CD8-positive, alpha-beta memory T cell (primary cell): ENCODE measurements at places on chromosomes 1 and 21.

GRCh38 chr1:220426989-220427388 is 100.9 kb upstream of the MARK1 start:
- no peak for DNase-seq

DNA sequence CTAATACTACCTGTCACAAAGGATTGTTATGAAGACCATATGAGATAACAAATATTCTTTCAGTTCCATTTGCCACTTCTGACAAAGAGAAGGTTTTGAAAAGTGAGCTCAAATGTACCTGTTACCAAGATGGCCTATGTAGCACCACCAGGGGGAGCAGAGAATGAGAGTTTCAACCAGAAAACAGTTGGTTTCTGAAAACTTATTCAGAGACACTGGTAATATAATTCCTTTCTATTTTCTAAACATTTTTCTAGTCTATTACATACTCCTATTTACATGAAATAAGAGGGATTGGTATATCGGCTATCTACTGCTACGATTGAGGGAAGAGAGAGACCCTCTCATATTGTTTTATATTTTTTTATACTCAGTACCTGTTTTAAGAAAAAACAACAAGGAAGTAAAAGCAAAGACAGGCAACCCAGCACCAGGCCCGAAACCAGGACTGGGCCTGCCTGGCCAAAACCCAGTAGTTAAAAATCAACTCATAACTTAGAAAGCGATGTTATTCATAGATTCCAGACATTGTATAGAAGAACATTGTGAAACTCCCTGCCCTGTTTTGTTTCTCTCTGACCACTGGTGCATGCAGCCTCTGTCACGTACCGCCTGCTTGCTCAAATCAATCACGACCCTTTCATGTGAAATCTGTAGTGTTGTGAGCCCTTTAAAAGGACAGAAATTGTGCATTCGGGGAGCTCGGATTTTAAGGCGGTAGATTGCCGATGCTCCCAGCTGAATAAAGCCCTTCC is 48.3 kb downstream of the IL23R start:
- peak; percentile 18 for DNase-seq

GRCh38 chr1:147243228-147243685 is 773 bp downstream of the CHD1L start:
- no peak for DNase-seq

- no peak for DNase-seq
Measured at GRCh38 chr1:156615946-156616345, 3.3 kb upstream of the HAPLN2 start.

DNA sequence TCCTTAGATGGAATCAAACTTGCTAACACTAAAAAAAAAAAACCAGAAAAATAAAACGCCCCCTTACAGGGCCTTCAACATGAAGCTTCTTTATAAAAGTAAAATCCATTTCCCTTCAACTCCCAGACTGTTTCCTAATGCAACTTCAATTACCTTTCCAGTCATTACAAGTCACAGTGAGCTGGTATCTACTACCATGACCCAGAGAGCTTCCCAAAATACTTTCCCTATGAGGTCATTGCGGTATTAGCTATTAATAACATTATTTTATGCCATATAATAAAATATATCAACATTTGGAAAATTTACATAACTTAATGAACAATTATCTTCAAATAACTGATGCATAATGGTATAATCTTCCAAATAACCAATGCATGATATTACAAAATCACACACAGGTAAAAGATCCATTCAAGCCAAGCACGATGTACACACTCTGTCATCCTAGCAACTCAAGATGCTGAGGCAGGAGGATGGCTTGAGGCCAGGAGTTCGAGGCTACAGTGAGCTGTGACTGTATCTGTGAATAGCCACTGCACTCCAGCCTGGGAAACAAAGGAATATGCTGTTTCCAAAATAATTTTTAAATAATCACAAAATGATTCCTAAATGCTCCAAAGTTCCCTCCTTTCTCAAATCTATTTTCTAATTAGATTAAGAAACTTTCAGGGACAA is 24.1 kb downstream of the EIF4G3 start:
- no peak for DNase-seq

DNA sequence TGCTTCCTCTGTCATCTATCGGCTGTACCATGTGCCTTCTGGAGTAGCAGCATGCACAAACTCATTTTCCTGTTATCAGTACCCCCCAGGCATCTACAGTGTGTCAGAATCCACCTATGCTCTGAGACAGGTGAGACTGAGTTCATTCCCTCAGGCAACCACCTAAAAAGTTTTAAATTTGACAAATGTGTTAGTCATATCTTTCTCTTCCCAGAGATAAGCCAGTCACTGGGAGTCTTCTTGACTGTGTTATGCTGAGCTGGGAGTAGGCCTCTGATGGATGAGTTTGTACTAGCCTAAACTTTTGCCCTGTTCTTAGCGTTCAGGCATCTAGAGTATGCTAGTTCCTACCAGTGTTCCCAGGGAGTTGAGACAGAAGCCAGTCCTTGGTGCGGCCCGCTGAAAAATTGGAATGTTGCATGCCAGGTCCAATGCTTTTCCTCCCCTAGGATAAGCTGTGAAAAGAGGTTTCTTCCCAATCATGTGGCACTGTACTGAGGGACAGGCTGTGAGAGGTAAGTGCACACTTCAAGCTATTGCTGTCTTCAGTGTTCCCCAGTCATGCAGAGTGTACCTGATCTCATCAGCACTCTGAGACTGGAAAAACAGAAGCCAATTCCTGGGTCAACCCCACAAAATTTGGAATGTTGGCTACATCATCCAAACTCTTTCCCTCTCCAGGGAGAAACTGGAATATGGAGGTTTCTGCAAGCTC is 1202.3 kb downstream of the NCAM2 start:
- DNase-seq = no peak

DNA sequence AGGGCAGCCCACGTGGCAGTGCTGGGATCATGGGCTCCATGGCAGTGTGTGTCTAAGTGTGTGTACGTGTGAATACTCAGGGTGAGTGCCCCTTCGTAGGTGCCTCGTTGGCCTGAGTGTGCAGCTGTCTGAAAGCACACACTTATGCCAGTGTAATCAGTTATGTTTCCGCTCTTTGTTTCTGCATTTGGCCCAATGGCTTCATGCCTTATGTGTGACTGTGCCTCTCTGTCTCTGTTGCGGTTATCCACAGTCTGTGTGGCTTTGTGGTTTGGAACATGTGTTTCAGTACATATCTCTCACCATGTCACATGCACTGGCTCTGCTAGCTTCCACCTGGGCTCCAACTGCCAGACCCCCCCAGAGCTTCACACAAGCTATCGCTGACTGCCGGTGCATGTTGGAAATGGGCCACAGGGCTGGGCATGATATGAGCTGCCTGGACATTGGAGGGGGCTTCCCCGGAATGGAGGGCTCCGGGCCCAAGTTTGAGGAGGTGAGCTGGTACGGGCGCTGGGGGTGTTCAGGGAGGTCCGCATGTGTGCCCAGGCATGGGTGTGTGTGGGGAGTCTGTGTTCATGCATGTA is 70.3 kb upstream of the TINAGL1 start:
- DNase-seq = no peak

GRCh38 chr1:29172415-29172939 is 9.2 kb downstream of the SRSF4 start:
- no peak for DNase-seq

GRCh38 chr1:45026446-45026845 is 14.4 kb downstream of the UROD start:
- DNase-seq = no peak

GRCh38 chr21:27359141-27359540 is 392.3 kb upstream of the ADAMTS5 start:
- no peak for DNase-seq

- DNase-seq = no peak
Measured at GRCh38 chr1:47839433-47839760, 157.8 kb downstream of the TRABD2B start.

- no peak for DNase-seq
Measured at GRCh38 chr1:63523738-63524137, 413 bp downstream of the EFCAB7 start.

GRCh38 chr1:238139713-238140112 is 249.0 kb upstream of the ZP4 start:
- no peak for DNase-seq

DNA sequence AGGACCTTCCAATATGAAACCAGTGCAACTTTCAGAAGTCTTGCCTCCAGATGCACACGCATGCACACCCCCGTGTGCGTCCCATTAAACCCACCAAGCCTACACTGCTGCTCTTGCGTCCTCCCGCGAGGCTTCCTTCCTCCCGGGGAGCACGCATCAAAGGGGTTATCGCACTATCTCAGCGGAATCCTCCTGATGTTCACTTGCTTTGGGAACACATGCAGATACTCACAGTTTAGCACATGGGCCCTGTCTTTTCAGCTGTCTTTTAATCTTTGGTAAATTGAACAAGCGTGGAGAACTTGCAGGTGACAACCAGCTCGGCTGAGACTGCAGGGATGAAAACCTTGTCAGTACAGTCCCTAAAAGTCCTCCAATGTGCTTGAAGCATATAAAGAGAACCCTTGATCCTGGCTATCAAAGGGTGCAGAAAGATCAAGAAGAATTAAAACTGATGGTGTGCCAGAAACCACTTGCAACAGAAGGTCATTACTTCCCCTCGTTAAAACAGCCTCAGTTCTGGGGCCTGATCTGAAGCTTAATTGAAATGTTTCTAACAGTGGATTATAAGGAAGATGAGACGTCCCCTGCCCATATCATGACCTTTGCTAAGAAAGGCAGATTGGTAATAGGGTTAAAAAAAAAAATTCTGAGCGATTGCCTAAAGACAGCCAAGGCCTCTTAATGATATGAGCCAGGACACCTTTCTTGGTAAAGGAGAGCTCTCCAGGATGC is 149.4 kb upstream of the LMO4 start:
- DNase-seq = no peak

DNA sequence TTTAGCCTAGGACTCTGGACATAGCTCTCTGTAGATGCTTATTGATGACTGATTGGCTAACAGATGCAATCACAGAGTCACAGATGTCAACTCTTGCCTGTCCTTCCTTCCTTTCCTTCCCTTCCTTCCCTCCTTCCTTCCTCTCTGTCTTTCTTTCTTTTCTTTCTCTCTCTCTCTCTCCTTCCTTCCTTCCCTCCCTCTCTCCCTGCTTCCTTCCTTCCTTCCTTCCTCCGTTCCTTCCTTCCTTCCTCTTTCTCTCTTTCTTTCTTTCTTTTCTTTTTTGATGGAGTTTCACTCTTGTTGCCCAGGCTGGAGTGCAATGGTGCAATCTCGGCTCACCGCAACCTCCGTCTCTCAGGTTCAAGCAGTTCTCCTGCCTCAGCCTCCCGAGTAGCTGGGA is 106.1 kb downstream of the KIF26B start:
- DNase-seq = no peak

DNA sequence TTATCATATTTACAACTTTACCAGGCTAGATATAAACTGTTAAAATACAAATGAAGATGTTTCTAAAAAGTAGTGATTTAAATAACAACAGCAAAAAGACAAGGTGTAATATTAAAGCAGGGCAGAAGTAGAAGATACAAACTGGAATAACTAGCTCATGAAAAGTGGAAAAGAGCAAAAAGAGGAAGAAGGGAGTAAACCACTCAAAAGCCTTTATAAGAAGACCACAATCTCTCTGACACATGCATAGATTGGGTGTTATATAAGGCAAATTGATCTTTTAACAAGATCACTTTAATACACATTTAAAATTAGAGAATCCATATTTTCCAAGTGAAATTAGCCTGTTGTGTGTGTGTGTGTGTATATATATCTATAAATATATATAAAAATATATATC is 5.0 kb downstream of the DENND1B start:
- no peak for DNase-seq

DNA sequence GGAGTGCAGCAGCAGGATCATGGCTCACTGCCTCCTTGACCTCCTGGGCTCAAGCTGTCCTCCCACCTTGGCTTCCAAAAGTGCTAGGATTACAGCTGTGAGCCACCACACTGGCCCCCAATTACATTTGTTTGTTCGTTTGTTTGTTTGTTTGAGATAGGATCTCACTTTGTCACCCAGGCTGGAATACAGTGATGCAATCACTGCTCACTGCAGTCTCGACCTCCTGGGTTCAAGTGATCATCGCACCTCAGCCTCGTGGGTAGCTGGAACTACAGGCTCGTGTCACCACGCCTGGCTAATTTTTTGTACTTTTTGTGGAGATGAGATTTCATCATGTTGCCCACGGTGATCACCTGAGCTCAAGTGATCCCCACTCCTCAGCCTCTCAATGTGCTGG is 2.0 kb upstream of the VPS72 start:
- no peak for DNase-seq

DNA sequence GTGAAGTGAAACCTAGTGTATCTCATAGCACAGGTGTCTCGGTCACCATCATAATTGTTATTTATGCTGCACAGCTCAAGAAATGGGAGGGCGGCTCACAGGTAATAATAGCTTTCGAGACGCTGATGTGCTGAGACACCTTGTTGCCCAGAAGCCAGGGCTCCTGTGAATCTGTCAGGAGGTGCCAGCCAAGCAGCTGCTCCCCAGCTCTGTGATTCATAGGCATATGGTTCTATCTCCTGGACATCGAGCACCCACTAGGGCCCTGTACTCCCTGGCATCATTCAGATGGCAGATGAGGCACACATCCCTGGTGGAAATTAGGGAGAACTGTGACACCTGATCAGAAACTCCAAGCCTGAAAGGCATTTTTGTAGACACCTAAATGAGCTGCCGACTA is 53.5 kb downstream of the SYT6 start:
- DNase-seq = no peak

GRCh38 chr1:106880226-106880625 is 176.2 kb upstream of the PRMT6 start:
- no peak for DNase-seq

DNA sequence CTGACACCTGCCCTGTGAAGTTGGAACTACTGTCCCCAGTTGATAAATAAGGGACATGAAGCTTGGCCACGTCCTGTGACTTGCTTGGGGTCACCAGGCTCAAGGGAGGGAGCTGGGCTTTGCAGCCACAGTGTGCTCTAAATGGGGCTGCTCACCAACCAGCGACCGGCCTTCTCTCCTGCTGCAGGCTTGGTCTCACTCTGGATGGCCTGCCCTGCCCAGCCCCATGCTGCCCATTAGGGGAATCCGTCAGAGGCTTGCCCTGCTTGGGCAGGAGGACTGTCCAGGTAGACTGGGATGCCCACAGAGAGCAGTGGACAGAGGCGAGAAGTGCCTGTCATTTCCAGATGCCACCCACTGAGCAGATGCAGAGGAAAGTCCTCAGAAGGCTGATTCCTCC is 1.2 kb upstream of the CENPS start:
- DNase-seq = no peak

GRCh38 chr21:36297938-36298572 is 21.9 kb upstream of the MORC3 start:
- peak; percentile 85 for DNase-seq

- no peak for DNase-seq
Measured at GRCh38 chr1:167420510-167420909, 97.8 kb downstream of the CD247 start.

- peak; percentile 69 for DNase-seq
Measured at GRCh38 chr1:8182034-8182761, 135.7 kb upstream of the SLC45A1 start.

- no peak for DNase-seq
Measured at GRCh38 chr1:14539953-14540563, 58.4 kb upstream of the KAZN start.
